NCI-H524 treated with DMSO at 0.1 percent for 48 hours (cell line): ENCODE measurements at places on chromosomes 2 and 18.

DNA sequence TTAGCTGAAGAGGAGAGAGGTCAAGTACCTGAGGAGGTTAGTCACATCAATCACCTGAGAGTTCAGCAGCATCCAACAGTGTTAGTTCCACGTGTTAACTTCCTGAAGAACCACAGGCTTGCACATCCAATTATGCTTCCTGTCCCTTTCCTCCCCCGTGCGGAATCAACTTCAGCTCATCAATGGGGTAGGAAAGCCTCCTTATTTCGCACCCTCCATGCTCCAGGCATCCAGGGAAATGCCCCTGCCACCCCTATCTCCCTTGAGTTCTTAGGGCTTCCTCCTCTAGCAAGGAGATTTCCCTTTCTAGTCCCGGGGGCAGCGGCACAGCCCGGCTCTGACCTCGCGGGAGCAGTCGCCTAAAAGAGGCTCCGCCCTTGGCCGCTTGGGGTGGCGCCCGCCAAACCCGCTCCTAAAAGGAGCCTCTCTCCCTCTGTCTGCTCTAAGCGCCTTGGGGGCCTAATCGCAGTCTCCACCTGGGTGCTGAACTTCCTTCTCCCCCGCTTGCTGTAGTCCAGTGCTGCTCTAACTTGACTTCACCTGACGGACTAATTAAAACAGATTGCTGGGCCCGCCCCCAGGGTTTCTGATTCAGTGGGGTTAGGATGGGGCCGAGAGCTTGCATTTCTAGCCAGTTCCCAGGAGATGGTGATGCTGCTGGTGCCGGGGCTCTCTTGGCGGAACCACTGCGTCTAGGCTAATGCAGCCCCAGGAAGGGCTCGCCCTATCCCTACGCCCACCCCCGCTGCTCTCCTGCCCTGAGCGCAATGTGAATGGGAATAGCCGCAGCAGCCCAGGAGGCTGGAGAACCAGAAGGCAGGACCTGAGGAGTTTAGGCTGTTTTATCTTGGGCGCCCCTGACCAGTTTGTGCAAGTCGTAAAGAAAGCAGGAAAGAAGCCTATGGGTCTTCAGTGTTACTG, 3.4 kb upstream of the TET3 start:
- DNase-seq: no peak

DNA sequence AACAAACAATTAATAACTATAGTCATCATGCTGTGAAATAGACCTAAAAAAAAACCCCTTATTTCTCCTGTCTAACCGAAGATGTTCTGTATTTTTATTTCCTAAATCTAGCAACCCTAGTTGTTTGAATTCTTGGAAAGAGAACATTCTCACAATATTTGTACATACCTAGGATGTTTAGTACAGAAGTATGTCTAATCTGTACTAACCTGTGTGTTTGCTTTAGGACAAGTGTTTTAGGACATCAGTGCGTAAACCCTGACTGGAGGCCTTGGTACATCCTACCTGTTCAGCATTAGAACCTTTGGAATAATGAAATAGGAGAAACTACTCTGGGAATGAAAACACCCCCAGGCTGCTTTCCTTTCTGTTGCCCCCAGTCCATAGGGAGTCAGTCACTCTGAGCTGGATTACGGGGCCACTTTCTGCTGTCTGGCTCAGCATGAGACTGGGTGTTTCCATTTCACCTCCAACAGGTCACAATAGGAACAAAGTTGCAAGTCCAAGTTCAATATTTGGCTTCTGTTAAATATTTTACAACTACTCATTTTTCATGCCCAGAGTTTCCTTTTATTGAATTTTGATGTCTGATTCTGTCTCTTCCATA, 114.7 kb downstream of the MTX2 start:
- no peak for DNase-seq

DNA sequence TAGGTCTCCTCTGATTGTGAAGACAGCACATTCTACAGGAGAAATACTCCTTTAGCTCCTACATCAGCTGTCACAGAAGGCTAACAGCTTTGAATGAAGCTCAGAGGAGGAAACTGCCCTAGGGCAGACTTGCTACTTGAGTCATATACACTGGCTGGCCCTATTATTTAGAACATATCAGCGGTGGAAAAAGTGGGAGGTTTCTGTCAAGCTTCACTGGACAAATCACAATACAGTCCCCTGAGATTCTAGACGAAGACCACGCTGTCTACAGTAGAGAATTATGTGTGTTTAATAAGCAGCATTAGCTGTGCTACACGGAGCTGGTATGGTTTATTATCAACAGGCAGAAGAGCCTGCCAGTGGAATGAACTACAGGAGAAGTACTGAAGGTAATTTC, 230.9 kb upstream of the FSIP2 start:
- DNase-seq: no peak

- no peak for DNase-seq
Observed at GRCh38 chr18:34358923-34359322, 134.2 kb upstream of the NOL4 start.

GRCh38 chr18:25516747-25517498, 165.0 kb upstream of the ZNF521 start:
- no peak for DNase-seq

DNA sequence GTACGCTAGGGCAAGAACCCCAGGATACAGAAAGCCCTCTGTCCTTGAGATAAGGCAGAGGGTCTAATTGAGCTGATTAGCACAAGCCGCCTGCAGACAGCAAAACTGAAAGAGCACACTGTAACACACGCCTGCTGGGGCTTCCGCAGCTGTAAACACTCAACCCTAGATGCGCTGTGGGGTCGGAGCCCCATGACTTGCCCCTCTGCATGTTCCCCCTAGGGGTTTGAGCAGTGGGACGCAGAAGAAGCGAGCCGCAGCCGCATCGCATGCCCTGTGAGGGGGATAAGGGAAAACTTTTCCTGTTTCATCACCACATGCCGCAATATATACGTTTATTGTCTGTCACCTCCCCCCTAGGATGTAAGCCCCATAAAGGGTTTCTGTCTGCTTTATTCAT, 384.6 kb downstream of the PLCL1 start:
- DNase-seq: no peak

DNA sequence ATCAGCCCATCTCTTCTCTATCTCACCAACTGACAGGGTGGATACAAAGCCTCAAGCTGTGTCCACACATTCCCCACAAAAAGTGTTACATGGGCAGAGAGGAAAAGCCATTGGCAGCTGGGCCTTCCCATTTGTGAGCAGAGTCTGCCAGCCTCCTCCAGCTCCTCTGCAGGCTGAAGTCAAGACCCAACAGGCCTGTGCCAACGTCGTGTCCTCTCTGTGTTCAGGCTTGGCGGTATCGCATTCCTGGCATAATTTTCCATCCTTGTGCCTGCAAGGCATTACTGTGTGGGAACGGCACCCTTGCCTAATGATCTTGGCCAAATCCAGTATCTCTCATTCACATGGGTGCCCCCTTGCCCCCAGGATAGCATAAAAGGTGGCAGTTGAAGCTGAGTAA, 41.5 kb upstream of the APCDD1 start:
- DNase-seq: no peak

DNA sequence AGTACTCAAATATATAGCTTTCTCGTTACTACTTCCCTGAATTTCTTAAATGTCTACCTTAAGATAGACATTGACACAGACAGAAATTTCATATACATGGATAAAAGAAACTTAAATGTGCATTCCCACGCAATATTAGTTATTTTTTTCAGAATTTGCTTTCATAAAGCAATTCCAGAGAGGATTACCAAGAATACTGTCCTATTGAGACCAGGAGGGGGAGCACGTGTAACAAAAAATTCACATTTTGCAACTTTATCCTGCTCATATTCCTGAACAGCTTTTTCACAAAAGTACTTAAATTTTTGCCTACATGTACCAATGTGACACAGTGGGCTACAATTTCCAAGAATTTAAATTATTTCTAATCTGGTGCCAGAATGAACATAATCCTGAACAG, 30.7 kb upstream of the ERCC3 start:
- no peak for DNase-seq

GRCh38 chr2:226888378-226888965, 52.6 kb downstream of the RHBDD1 start:
- no peak for DNase-seq

GRCh38 chr2:157856187-157856515, 20.0 kb downstream of the ACVR1 start:
- no peak for DNase-seq

- no peak for DNase-seq
Observed at GRCh38 chr18:57807336-57808117, 4.4 kb upstream of the ATP8B1 start.

DNA sequence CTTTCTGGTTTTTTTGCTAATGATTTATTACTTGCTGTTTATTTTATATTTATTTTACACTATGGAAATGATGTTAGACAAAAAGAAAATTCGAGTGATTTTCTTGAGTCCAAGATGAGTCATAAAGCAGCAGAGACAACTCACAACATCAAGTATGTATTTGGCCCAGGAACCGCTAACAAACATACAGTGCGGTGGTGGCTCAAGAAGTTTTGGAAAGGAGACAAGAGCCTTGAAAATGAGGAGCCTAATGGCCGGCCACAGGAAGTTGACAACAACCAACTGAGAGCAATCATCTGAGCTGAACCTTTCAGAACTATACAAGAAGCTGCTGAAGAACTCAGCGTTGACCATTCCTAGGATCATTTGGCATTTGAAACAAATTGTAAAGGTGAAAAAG, 594.1 kb downstream of the SATB2 start:
- no peak for DNase-seq

GRCh38 chr2:166269322-166269721, 106.4 kb downstream of the SCN9A start:
- DNase-seq: no peak

DNA sequence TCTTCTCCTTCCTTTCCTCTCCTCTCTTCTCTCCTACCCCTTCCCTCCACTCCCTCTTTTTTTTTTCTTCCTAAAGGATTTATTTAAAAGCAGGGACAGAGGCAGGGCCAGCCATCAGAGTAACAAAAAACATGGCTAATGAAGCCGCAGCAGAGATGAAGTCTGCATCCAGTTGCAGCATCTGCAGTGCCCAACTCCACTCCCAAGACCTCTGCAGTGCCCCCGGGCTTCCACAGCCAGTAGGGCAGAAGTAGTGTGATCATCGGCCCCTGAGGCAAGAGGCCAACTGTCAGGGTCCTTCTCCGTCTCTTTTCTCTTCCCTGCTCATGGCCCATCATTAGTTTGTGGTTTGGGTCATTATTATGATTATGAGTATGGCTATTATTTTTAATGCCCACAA, 4.2 kb upstream of the EGR4 start:
- no peak for DNase-seq

GRCh38 chr2:1817256-1818051, 73.1 kb upstream of the PXDN start:
- no peak for DNase-seq

GRCh38 chr2:176648700-176649297, 379.6 kb downstream of the MTX2 start:
- DNase-seq: no peak

DNA sequence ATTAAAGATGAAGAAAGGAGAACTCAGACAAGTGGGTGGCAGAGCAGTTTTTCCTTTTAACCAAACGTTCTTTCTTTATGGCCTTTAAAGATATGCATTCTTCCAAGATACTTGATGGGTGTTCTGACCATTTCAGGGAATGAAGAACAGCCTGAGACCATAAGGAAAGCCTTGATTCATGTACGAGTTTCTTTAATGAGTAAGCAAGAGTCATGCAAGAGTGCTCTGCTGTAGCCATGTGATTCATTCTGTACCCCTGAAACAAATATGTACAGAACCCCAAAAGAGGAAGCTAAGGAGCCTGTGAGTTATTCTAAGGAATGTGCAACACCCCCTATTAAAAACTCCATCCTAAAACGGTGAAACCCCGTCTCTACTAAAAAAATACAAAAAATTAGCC, 372.8 kb downstream of the MTX2 start:
- no peak for DNase-seq

GRCh38 chr18:23850215-23850614, 161.0 kb downstream of the LAMA3 start:
- DNase-seq: no peak

DNA sequence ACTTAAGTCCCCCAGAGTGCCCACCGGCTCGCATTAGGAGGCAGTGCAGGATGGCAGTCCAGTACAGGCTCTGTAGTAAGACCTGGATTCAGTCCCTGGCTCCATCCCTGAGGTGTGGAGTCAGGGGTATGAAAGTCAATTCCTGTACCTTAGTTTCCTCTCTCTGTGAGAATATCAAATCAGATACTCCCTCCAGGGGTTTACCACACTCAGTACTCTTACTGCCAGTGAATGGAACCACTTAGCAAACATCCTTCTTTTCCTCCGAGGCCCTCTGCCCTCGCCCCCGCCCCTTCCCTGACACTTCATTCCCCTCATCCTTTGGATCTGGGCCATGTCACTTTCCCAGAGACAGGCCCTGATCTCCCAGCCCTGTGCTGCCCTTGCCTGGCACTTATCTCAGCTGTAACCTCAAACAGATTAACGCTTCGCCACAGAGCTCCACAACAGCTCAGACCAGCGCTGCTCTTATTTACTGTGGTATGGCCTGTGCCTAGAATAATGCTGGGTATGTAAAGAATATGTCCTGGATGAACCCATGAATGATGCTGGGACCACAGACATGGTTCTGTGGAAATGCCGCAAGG, 159.0 kb upstream of the TMEM200C start:
- no peak for DNase-seq

DNA sequence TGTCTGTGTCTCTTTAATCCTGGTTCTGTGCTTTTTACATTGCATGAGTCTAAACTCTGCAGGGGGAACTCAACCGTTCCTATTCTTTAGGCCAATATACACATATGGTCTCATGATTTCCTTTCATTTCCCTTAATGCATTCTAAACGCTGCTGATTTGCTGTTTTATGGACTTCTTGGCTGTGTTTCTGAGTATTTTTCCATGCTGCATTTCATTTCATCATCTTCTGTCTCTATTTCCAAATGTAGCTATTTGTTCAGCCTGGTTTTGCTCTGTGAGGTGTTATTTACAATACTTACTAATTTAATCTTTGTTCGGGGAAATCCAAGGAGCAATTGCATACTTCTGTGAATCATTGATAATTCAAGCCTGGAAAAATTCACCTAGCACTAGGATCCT, 897.2 kb downstream of the TSN start:
- no peak for DNase-seq

DNA sequence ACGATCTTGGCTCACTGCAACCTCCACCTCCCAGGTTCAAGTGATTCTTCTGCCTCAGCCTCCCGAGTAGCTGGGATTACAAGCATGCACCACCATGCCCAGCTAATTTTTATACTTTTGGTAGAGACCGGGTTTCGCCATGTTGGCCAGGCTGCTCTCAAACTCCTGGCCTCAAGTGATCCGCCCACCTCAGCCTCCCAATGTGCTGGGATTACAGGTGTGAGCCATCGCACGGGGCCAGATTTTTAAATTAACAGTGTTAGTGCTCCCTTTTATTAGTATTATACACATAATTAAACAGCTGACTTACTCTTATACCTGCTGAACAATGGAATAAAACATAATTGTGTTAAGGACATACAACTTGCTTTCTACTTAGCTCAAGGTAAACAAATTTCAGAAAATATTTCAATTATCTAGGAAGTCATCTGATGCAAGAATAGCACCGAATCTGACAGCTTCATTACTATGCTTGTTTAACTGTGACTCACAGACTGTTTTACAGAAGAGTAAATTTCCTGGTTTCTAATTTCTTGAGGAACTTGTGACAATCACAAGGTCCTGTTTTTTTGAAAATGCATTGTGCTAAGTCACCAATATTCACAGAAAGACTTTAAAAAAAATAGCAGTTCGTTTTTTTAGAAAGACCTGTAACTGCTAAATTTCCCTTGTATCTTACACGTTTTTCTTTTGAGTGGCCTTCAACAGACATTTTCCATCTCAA, 51.2 kb downstream of the SPIRE1 start:
- no peak for DNase-seq
